ENCODE measurements at places on chromosomes 5 and 9.

GRCh38 chr5:52657247-52657645 lies 130.5 kb upstream of the ITGA1 start:
- peak; percentile 45 for DNase-seq

GRCh38 chr5:602466-603035 lies 9.6 kb upstream of the CEP72 start:
- DNase-seq: no peak

DNA sequence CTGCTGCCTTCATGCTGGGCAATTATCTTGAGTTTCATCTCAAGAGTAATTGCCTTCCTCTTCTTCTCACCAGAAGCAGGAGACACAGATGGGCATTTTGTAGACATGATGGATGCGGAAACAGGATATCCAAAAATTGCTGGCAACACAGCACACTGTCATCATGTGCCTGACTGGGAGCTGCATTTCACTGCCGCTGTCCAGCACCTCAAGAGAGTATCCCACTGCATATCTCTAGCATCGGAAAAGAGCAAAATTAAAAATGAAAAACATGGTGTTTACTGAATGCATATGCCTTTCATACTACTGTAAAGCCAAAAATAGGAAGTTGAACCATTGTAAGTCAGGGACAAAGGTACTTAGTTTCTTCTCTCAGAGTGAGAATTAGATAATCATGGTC lies 210.7 kb downstream of the MAN2A1 start:
- no peak for DNase-seq

- DNase-seq: no peak
Observed at GRCh38 chr5:144141585-144141984, 28.9 kb downstream of the YIPF5 start.

DNA sequence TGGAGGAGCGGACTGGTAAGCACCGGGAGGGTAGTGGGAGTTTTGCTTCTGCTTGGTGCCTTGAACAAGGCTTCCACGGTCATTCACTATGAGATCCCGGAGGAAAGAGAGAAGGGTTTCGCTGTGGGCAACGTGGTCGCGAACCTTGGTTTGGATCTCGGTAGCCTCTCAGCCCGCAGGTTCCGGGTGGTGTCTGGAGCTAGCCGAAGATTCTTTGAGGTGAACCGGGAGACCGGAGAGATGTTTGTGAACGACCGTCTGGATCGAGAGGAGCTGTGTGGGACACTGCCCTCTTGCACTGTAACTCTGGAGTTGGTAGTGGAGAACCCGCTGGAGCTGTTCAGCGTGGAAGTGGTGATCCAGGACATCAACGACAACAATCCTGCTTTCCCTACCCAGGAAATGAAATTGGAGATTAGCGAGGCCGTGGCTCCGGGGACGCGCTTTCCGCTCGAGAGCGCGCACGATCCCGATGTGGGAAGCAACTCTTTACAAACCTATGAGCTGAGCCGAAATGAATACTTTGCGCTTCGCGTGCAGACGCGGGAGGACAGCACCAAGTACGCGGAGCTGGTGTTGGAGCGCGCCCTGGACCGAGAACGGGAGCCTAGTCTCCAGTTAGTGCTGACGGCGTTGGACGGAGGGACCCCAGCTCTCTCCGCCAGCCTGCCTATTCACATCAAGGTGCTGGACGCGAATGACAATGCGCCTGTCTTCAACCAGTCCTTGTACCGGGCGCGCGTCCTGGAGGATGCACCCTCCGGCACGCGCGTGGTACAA lies 556 bp downstream of the PCDHGC3 start:
- DNase-seq: peak; percentile 22

- DNase-seq: no peak
Observed at GRCh38 chr9:95116002-95116807, 201.3 kb downstream of the FANCC start.

- no peak for DNase-seq
Observed at GRCh38 chr9:121050128-121050988, at the start of gene C5. C5 (minus strand) TSS chr9:121050275; CDS start chr9:121050246, 29 bp downstream.

DNA sequence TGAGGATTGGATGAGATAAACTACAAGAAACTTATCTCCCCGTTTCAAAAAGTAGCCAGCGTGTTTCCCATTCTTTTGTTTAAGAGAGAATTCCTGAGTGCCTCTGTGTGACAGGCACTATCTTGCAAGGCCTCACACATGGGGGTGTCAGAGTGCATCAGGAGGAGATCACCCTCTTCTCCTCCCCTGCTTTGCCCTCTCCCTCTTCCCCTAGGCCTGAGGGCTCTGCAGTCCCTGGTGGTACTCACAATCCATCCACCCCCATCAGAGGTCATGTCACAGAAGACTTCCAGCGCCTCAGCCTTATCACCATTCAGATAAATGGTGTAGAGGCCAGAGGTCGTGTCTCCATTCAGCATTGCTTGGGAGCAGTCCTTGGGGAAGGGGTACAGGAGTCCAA lies 88.0 kb downstream of the TNC start:
- no peak for DNase-seq

DNA sequence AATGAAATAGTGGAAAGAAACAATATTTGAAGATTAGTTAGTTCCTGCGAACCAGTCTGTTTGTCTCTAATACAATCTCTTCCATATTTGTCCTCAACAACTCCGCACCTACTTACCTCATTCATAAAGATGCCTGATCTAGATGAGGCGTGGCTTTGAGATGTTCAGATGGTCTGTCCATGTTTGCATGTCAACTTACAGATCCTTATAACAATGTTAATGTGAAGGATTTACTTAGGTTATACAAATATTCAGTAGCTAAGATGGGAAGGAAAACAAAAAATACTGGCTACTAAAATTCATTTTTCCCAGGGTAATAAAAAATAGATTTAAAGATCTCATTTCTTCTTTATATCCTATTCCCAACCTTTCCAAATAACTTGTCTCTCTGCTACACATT lies 8.3 kb downstream of the CDC14B start:
- DNase-seq: no peak

DNA sequence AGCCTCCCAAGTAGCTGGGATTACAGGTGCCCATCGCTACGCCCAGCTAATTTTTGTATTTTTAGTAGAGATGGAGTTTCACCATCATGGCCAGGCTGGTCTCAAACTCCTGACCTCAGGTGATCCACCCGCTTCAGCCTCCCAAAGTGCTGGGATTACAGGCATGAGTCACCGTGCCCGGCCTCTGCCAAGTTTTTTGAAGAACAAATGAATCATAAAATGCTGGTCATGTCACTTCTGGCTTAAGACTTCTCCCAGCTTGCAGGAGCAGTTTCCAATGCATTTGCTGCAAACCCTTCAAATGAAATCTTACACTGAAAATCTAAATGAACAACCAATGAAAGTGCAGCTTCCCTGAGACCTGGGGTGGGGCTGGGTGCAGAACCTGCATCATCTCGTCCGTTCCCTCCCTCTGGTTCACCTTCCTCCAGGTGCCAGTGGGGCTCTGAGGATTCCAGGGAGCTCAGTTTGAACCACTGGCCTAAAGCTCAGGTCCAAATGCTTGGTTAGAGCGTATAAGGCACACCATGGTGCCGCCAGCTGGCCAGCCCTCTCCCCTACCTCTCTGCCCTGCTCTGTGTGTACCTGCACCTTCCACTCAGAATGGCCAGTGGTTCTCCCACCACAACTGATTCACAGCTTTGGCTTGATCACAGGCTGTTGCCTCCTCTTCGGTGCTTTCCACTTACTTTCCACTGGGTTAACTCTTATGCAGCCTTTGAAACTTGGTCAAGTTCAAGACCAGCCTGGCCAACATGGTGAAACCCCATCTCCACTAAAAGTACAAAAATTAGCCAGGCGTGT lies 39.8 kb upstream of the FUBP3 start:
- DNase-seq: no peak

GRCh38 chr5:173012882-173013281 lies 29.3 kb downstream of the ATP6V0E1 start:
- peak; percentile 74 for DNase-seq

DNA sequence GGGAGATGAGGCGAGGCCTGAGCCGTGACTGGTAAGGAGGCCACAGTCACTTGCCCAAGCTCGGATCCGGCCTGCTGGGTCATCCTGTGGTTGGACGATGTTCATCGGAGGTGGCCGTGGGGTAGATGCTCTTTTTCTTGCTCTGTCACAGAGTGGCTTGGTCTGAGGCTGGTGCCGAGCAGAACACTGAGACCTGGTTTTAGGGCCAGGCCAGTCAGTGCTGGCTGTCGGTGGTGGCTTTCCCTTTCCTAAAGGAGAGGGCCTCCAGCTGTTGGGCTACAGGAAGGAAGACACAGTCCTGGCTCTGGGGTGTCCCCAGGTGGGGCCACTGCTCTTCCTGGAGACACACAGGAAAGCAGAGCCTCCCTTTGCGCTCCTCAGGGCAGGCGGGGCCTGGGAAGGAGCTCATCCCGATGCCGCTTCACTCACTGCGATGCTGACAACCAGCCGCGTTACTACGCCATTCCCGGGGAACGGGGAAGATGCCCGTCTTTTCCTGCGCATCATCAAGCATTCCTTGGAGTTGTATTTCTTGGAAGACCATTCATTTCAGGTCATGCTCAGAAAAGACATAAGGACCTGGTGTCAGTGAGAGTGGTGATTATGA lies 254.8 kb upstream of the IRX4 start:
- no peak for DNase-seq

- DNase-seq: peak; percentile 15
Observed at GRCh38 chr9:7342229-7342628, 457.3 kb downstream of the DMAC1 start.

- no peak for DNase-seq
Observed at GRCh38 chr5:68673106-68673822, 420.6 kb upstream of the SLC30A5 start.

- peak; percentile 8 for DNase-seq
Observed at GRCh38 chr5:36459176-36460135, 146.9 kb upstream of the SLC1A3 start.

GRCh38 chr5:138979684-138980280 lies 104.6 kb upstream of the LRRTM2 start:
- DNase-seq: no peak

- DNase-seq: no peak
Observed at GRCh38 chr5:6393596-6394194, 15.3 kb upstream of the MED10 start.

DNA sequence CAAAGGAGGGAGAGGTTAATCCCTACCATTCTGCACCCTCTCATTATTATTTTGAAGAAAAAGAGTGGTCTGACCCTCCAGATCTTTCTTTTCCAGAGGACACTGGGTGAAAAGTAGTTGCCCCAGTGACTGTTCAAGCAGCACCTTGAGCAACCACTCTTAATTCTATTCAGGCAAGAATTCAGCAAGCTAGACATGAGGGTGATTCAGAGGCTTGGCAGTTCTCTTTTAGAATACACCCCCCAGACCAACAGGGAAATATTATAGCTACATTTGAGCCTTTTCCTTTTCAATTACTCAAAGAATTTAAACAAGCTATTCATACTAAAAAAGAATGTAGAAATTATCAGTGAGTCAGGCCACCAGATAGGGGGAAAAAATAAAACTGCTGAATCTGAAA lies 178.3 kb downstream of the MRPS30 start:
- no peak for DNase-seq

DNA sequence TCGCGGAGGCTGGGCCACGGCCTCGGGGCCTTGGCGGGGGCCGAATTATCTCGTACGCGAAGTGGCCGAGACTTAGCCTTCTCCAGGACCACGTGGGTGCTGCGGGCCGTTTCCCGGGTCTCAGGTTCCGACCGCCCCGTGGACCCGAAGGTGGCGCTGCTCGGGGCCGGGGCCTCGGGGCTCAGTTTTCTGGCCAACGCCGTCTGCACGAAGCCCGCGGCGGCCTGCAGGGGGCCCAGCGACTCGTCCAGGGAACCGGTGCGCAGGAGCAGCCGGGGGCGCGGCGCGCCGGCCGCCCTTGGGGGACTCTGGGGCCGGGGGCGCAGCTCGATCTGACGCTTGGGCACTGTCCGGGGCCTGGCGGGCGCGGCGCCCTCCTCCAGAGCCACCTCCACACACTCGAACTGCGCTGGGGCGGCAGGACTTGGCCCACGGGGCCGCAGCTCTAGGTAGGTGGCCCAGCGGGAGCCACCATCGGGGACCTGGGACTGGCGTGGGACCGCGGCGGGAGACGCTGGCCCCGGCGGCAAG lies 716 bp downstream of the PROB1 start:
- no peak for DNase-seq

GRCh38 chr5:86175224-86175623 lies 442.5 kb upstream of the COX7C start:
- DNase-seq: no peak

- no peak for DNase-seq
Observed at GRCh38 chr5:129074903-129075302, 19.6 kb upstream of the ISOC1 start.

DNA sequence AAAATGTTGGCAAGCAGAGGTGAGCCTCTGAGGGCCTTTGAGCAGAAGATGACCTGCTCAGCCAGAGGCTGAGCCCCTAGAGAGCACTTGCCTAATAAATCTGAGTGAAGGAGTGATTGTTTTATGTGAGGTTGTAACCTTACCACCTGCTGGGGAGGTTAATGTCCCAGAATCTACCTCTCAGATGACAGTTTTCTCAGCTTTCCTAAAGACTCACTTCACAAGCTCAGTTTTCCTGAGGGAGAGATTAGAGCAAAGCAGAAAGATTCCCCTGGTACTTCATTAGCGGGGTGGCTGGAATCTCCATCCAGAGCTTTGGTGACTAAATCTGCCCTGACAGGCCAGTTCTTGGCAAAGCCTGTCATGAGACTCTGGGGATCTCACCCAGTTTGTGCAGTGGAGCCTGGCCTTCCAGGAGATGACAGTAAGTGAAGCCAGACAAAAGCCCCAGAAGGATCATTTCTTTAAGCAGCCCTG lies 48.8 kb upstream of the GALNT10 start:
- DNase-seq: no peak

- DNase-seq: peak; percentile 42
Observed at GRCh38 chr5:116281309-116281708, 196.5 kb downstream of the COMMD10 start.

DNA sequence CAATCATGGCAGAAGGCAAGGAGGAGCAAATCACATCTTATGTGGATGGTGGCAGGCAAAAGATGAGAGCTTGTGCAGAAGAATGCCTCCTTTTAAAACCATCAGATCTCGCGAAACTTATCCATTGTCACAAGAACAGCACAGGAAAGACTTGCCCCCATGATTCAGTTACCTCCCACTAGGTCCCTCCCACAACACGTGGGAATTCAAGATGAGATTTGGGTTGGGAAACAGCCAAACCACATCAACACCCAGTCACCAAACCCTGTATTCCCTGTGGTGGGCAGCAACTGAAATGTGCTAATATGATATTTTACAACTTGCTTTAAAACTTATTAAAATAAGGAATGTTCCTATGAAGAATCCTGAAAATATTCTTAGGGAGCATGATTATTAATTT lies 54.2 kb downstream of the RASGRF2 start:
- no peak for DNase-seq

GRCh38 chr9:120904061-120904977 lies 22.3 kb downstream of the TRAF1 start:
- DNase-seq: no peak

DNA sequence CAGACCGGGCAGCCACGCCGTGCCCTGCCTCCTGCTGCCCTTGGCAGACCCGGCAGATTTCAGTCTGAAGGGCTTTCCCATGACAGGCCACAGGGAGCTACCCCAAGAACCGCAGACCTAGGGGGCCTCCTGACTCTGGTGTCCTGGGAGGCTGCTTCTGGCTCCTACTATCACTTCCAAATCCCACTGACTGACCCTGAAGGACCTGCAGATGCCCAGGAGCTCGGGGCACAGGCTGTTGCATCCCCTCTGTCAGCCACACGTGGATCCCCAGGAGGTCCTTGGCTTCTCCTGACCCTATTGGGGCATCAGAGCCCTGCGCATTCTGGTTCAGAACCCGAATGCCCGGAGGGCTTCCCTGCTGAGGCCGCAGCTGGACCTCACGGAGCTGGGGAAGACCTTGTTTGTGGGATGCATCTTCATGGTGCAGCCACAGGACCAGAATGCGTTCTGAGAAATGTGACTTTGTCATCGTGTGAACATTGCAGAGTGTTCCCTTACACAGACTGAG lies 81.3 kb upstream of the IRX4 start:
- no peak for DNase-seq

GRCh38 chr9:105290418-105290817 lies 46.0 kb downstream of the SLC44A1 start:
- peak; percentile 73 for DNase-seq
